ENCODE measurements at places on chromosomes 4 and X. TPM values are rescaled to one million over a fixed set of nuclear protein-coding genes. Genes with fewer than 3 reads are reported as not detected.

DNA sequence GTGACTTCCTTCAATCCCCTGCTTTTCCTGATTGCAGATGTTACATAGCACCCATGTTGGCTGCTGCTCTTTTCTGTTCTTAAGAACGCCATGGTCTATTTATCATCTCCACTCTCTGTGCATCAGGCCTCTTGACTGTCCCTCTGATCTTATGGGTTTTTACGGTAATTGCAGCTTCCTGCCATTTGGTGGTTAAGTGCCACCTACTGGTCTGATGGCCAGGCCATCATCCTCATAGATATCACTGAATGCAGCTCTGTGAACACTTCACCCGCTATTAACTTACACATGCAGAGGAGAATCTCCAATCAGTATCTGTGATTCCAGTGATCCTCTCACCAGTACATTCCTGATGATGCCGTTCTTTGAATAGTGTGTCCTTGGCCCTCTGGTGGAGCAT, 382.4 kb downstream of the TRAM1L1 start:
- H3K27me3 ChIP-seq, result no peaks in the 10 kb centered on the region
- H3K4me3 ChIP-seq, result no peak overlapping the region
- no peak overlapping the region for H3K27ac ChIP-seq
- no peak for DNase-seq
- H3K4me1 ChIP-seq, result no peaks in the 10 kb centered on the region

GRCh38 chrX:118990512-118991227, 16.3 kb downstream of the LONRF3 start:
- no peak overlapping the region for H3K4me3 ChIP-seq
- no peaks in the 10 kb centered on the region for H3K27me3 ChIP-seq
- H3K4me1 ChIP-seq, result no peaks in the 10 kb centered on the region

- no peaks in the 10 kb centered on the region for H3K4me1 ChIP-seq
- no peak for DNase-seq
- no peaks in the 10 kb centered on the region for H3K36me3 ChIP-seq
- no peak overlapping the region for H3K27ac ChIP-seq
These were observed 8.3 kb downstream of the SHROOM2 start for GRCh38 chrX:9794495-9794894.

DNA sequence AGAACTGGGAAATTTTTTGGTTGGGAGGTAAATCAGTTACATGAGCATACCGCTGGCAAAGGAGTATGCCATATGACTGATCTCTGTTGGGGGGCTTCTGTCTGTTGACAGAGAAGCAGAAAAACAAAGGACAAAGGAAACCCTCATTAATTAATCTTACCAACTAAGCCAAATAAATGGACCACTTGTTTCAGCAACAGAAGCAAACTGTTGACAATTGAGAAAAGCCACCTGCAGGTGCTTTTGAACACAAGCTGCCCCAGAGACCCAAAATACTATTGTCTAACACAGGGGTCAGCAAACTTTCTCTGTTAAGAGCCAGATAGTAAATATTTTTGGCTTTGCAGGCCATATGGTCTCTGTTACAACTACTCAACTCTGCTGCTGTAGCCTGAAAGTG, 7.0 kb upstream of the FRYL start:
- H3K27me3 ChIP-seq, result no peaks in the 10 kb centered on the region
- H3K27ac ChIP-seq, result no peak overlapping the region
- H3K36me3 ChIP-seq, result no peaks in the 10 kb centered on the region
- H3K4me1 ChIP-seq, result peaks cover 6% of the 10 kb centered on the region

DNA sequence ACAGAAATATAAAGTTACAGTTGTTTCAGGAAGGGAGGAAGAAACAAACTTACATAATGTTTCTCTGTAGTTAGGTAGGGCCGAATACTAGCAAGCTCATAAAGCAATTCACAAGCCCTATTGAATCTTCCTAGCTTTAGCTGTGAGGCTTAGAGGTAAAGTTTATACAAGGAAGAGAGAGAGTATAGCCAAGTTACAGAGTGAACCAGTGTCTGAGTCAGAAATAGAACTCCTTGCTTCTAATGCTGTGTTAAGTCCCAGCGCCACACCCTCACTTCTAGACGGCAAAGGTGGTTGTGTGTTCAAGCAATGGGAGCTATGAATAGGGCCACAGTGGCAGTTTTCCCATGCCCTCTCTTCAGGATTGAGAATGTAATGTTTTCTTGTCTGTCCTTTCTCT, 6.1 kb downstream of the LPAR4 start:
- DNase-seq, result no peak
- H3K27ac ChIP-seq, result no peak overlapping the region
- no peaks in the 10 kb centered on the region for H3K27me3 ChIP-seq
- no peaks in the 10 kb centered on the region for H3K36me3 ChIP-seq

- H3K4me3 ChIP-seq, result no peak overlapping the region
- no peak for DNase-seq
- no peaks in the 10 kb centered on the region for H3K27me3 ChIP-seq
- no peaks in the 10 kb centered on the region for H3K36me3 ChIP-seq
- no peak overlapping the region for H3K27ac ChIP-seq
These were observed 34.1 kb upstream of the RPS6KA3 start for GRCh38 chrX:20300822-20301221.

GRCh38 chr4:93317561-93317960, 511.0 kb upstream of the ATOH1 start:
- H3K27me3 ChIP-seq, result no peaks in the 10 kb centered on the region
- no peak overlapping the region for H3K4me3 ChIP-seq
- no peaks in the 10 kb centered on the region for H3K36me3 ChIP-seq
- no peak for DNase-seq

GRCh38 chr4:76960014-76960413, 10.5 kb downstream of the SEPTIN11 start:
- no peaks in the 10 kb centered on the region for H3K27me3 ChIP-seq
- no peaks in the 10 kb centered on the region for H3K36me3 ChIP-seq
- DNase-seq, result no peak

- no peaks in the 10 kb centered on the region for H3K36me3 ChIP-seq
- H3K27ac ChIP-seq, result no peak overlapping the region
- no peak overlapping the region for H3K4me3 ChIP-seq
- H3K27me3 ChIP-seq, result no peaks in the 10 kb centered on the region
- H3K4me1 ChIP-seq, result no peaks in the 10 kb centered on the region
These were observed 119.1 kb downstream of the TSPAN5 start for GRCh38 chr4:98539299-98539698.

- no peaks in the 10 kb centered on the region for H3K36me3 ChIP-seq
These were observed 1130.9 kb upstream of the PRKX start for GRCh38 chrX:4844376-4844775.

- no peaks in the 10 kb centered on the region for H3K36me3 ChIP-seq
- no peak overlapping the region for H3K27ac ChIP-seq
- no peak overlapping the region for H3K4me3 ChIP-seq
- no peaks in the 10 kb centered on the region for H3K4me1 ChIP-seq
- DNase-seq, result no peak
- no peaks in the 10 kb centered on the region for H3K27me3 ChIP-seq
These were observed 108.7 kb upstream of the LCORL start for GRCh38 chr4:18130256-18130655.

DNA sequence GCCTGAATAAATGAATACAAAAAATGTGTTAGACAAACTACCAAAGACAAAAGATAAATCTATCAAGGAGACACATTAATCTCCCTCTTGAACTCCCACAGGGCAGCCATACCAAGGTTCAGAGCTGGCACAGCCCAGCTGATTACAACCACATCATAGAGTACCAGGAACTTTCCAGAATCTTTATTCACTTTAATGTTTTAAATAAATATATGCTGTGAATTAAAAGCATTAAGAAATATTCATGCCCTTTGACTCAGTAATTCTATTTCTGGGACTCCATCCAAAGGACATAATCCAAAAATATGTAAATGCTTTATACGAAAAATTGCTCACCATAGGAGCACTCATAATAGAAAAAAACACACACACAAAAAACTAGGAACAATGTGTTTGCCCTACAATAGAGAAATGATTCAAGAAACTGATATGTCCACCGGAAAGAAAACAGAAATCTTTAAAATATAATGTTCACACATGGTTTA, 126.0 kb downstream of the LDB2 start:
- peaks cover 7% of the 10 kb centered on the region for H3K4me1 ChIP-seq
- no peak overlapping the region for H3K27ac ChIP-seq
- H3K27me3 ChIP-seq, result no peaks in the 10 kb centered on the region
- H3K36me3 ChIP-seq, result no peaks in the 10 kb centered on the region
- H3K4me3 ChIP-seq, result no peak overlapping the region

DNA sequence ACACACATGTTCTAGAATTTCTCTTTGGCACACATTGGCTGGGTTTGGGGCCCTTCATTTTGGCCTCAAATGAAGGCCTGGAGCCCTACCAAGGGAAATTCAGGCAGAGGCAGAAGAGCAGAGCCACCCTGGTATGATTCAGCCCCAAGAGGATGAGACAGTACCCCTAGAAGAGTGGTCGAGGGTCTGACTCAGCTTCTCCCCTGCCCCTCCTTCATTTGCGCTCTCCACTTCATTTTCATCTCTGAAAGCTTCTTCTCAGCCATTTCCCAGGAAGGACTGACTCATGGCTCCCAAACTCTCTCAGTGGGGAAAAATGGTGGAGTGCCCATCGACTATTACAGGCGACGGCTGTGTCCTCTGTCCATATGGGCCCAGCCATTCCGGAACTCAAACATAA, 43.5 kb downstream of the MAMLD1 start:
- H3K4me1 ChIP-seq, result no peaks in the 10 kb centered on the region
- H3K4me3 ChIP-seq, result no peak overlapping the region
- DNase-seq, result no peak
- no peaks in the 10 kb centered on the region for H3K36me3 ChIP-seq
- H3K27ac ChIP-seq, result no peak overlapping the region

- no peaks in the 10 kb centered on the region for H3K36me3 ChIP-seq
- H3K27me3 ChIP-seq, result no peaks in the 10 kb centered on the region
- H3K4me1 ChIP-seq, result no peaks in the 10 kb centered on the region
- H3K27ac ChIP-seq, result no peak overlapping the region
These were observed 58.0 kb upstream of the SCML1 start for GRCh38 chrX:17679261-17679660.

GRCh38 chrX:69066966-69067525, 98.2 kb downstream of the PJA1 start:
- no peak for DNase-seq
- H3K27ac ChIP-seq, result no peak overlapping the region
- no peaks in the 10 kb centered on the region for H3K4me1 ChIP-seq

DNA sequence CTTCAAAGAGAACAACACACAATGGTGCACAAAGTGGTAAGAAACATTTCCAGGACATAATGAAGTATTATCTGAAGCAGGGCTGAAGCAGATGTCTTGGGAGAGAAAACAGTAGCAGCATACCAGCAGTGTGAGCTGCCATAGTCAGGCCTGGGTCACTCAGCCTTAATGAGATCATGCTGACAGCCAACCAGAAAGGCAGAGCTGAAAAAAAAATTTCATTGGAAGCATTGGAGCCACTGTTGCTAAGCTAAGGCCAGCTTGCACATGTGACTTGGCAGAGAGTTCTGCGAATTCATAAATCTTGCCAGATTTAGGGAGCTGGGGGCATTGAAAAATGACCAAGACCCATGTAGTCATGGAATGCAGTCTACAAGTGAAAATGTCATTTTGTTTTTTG, 444.0 kb upstream of the PITX2 start:
- H3K4me3 ChIP-seq, result no peak overlapping the region
- no peaks in the 10 kb centered on the region for H3K4me1 ChIP-seq
- no peak for DNase-seq

- no peak for DNase-seq
- no peaks in the 10 kb centered on the region for H3K27me3 ChIP-seq
- peaks cover 35% of the 10 kb centered on the region for H3K4me1 ChIP-seq
- no peak overlapping the region for H3K4me3 ChIP-seq
These were observed 121.6 kb upstream of the FAT1 start for GRCh38 chr4:186845137-186845842.

DNA sequence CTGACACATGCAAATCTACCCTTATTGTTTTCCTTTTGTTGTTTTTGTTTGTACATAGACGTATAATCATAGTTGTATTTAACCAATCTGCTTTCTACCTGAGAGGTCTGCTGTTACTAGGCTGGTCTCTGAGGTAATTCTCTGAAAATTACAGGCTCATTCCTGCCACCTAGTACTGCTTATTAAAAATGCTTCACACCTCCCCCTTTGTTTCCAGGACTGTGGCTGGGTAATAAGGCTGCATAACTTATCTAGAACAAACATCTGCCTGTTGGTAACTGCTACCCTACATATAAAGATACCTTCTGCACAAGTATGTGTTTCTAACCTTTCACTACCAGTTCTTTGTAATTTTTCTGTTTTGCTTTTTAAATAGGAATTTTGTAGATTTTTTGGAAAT, 34.2 kb downstream of the COX7B2 start:
- no peak for DNase-seq
- H3K4me1 ChIP-seq, result no peaks in the 10 kb centered on the region
- H3K4me3 ChIP-seq, result no peak overlapping the region
- H3K27me3 ChIP-seq, result no peaks in the 10 kb centered on the region
- no peak overlapping the region for H3K27ac ChIP-seq
- no peaks in the 10 kb centered on the region for H3K36me3 ChIP-seq

GRCh38 chrX:79231662-79232061, 87.2 kb downstream of the GPR174 start:
- H3K4me3 ChIP-seq, result no peak overlapping the region
- H3K36me3 ChIP-seq, result no peaks in the 10 kb centered on the region
- no peaks in the 10 kb centered on the region for H3K27me3 ChIP-seq
- DNase-seq, result no peak
- H3K27ac ChIP-seq, result no peak overlapping the region

DNA sequence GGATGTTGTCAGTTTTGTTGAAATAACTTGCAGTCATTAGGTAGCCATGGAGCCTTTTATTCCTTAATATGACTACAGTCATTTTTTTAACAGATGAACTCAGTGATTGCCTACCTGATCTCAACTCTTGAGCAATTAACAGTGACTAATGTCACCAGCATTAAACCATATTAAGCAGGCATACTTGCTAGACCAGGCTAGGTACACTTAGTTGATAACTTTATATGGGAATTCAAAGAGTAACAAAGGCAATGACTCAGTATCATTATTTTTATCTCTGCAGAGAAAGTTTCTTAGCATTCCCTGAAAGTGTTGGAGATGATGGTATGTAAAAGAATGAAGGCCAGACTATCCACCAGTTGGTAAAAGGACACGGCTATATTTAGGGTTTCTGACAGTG, at the start of gene C4orf54:
Gene C4orf54 (minus strand): TSS at position 31 of the 400 bp plus-strand sequence. CDS start 3,180 bp downstream, outside the sequence.
- no peak for DNase-seq
- no peak within 1 kb of the TSS for H3K27ac ChIP-seq
- H3K4me1 ChIP-seq, result peaks cover 41% of the 10 kb centered on the region
- no peaks in the 10 kb centered on the region for H3K36me3 ChIP-seq

GRCh38 chrX:126339928-126340327, 173.8 kb upstream of the DCAF12L2 start:
- no peaks in the 10 kb centered on the region for H3K36me3 ChIP-seq
- no peaks in the 10 kb centered on the region for H3K27me3 ChIP-seq
- H3K4me1 ChIP-seq, result no peaks in the 10 kb centered on the region
- DNase-seq, result no peak
- H3K27ac ChIP-seq, result no peak overlapping the region

- no peak overlapping the region for H3K27ac ChIP-seq
- DNase-seq, result no peak
- H3K4me1 ChIP-seq, result no peaks in the 10 kb centered on the region
- H3K27me3 ChIP-seq, result no peaks in the 10 kb centered on the region
- no peak overlapping the region for H3K4me3 ChIP-seq
These were observed 1598.6 kb upstream of the PCDH7 start for GRCh38 chr4:29121586-29121985.

GRCh38 chrX:112818114-112819007, 22.3 kb downstream of the AMOT start:
- DNase-seq, result no peak
- no peaks in the 10 kb centered on the region for H3K27me3 ChIP-seq
- H3K27ac ChIP-seq, result no peak overlapping the region
- H3K4me1 ChIP-seq, result no peaks in the 10 kb centered on the region
- H3K36me3 ChIP-seq, result no peaks in the 10 kb centered on the region

The KDM5C gene
- 101 TPM for total RNA-seq

The NPY1R gene
- total RNA-seq, result 112 TPM

The MAOA gene
- 98.2 TPM for total RNA-seq

The SPANXA1 gene
- total RNA-seq, result not detected

The WWC2 gene
- total RNA-seq, result 44.8 TPM

The ZNF595 gene
- total RNA-seq, result 67.9 TPM

The USP26 gene
- not detected for total RNA-seq

The FANCB gene
- total RNA-seq, result 1.8 TPM

Measured in thoracic aorta (tissue), 2 donors.